Left renal cortex interstitium (tissue), 4 donors: ENCODE measurements at places on chromosomes 12 and 14. TPM values are rescaled to one million over a fixed set of nuclear protein-coding genes. Genes with fewer than 3 reads are reported as not detected.

CATSPERB gene
- 0.73 TPM for polyA plus RNA-seq

FBLN5 gene
- polyA plus RNA-seq: 168 TPM

RGS6 gene
- 1.4 TPM for polyA plus RNA-seq

POTEG gene
- 0.14 TPM for polyA plus RNA-seq

CLEC4D gene
- 0.30 TPM for polyA plus RNA-seq

SELPLG gene
- 3.2 TPM for polyA plus RNA-seq

IFT43 gene
- polyA plus RNA-seq: 50.3 TPM

ASCL1 gene
- polyA plus RNA-seq: 0.14 TPM
